Endodermal cell (in vitro differentiated cells): ENCODE measurements at places on chromosomes 3 and 15. TPM values are rescaled to one million over a fixed set of nuclear protein-coding genes. Genes with fewer than 3 reads are reported as not detected.

DNA sequence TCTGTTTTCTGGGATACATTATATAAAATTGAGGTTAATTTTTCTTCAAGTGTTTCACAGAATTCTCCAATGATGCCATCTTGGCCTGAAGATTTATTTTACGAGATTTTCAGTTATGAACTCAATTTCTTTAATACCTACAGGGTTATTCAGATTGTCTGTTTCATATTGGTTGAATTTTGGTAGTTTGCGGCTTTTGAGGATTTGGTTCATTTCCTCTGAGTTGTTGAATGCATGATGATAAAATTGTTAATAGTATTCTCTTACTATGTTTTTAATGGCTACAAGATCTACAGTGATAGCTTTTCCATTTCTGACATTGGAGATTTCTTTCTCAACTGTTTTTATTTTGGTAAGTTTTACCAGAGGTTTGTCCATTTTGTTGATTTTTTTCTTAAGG, 63.9 kb upstream of the PTPRG start:
- DNase-seq: no peak

Gene C3orf22
- total RNA-seq: not detected in 3 replicates

- DNase-seq: peak; percentile 49
Measured at GRCh38 chr3:108124337-108125152, 33.7 kb upstream of the CD47 start.

Gene FAM98B
- 54.3 and 60.6 TPM in 2 replicates for total RNA-seq

Gene PLA2G4E
- total RNA-seq: not detected in 2 replicates

- DNase-seq: no peak
Measured at GRCh38 chr15:64287953-64288352, 68.0 kb downstream of the CSNK1G1 start.

GRCh38 chr3:189557824-189558223, 73.4 kb upstream of the TP63 start:
- no peak for DNase-seq

- DNase-seq: no peak
Measured at GRCh38 chr3:123302961-123303360, 101.2 kb downstream of the SEC22A start.

- no peak for DNase-seq
Measured at GRCh38 chr15:34122771-34123183, 20.9 kb downstream of the PGBD4 start.

Gene MRPL3
- total RNA-seq: 64.7 to 110 TPM (median 105 TPM) in 3 replicates

GRCh38 chr15:100383302-100384107, 41.7 kb upstream of the ADAMTS17 start:
- peak; percentile 80 for DNase-seq

Gene FRMD4B
- total RNA-seq: 2.2 and 2.6 TPM in 2 replicates

Gene MYZAP
- total RNA-seq: 0.20 and 0.33 TPM in 2 replicates

- no peak for DNase-seq
Measured at GRCh38 chr15:95840004-95840403, 490.5 kb upstream of the NR2F2 start.

DNA sequence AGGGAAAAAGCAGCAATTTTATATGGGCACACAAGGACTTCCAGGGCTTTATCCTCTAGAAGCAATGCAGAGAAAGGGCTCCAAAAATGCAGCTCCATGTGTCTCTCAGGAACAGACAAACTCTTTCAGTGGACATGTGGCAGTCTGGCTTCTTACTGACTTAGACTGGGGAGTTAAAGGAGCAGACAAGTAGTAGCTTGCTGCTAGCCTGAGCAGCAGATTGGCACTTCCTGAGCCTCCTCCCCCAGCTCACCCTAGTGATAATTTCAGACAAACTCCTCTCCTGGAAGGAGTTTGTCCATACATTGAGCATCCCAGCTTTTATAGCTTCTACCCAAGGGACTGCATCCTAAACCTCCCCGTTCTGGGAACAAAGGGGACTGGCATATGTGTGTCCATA, 101.7 kb upstream of the MANF start:
- no peak for DNase-seq

Gene EPB42
- total RNA-seq: not detected in 2 replicates

DNA sequence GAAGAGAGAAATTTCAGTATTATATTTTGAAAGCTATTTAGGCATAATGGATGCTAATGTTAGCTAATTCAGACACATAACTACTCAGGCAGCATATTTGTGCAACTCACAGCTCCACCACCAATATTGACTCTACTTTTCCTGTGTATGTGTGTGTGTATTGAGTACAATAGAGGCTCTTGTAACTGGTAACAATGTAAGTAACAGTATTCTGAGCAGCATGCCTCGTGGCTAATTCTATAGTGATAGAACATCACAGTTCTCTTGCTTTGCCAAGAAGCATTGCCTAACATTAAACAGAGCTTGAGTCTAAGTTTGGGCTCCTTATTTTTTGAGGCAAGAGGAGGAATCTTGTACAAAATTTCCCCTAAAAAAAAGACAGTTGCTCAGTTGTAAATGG, 98.6 kb upstream of the ARHGEF26 start:
- no peak for DNase-seq

- no peak for DNase-seq
Measured at GRCh38 chr3:173920386-173920785, 522.8 kb downstream of the NLGN1 start.

DNA sequence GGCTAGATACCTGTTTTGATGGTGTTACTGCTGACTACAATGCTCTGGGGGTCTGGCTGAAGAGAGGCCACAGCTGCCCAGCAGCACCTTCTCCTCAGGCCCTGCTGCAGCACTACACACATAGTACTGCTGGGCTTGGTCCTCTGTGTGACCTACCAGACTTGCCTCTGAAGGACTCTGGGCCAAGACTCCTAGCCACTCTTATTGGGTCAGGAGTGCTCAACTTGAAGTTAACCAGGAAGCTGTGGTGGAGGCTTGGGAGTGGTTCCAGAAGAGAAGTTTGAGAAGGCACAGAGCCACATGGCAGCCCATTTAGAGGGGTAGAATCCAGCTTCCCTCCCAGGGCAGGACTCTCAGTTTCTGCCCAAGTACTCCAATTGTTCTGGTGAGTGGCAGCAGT, 16.6 kb downstream of the ELP6 start:
- no peak for DNase-seq

DNA sequence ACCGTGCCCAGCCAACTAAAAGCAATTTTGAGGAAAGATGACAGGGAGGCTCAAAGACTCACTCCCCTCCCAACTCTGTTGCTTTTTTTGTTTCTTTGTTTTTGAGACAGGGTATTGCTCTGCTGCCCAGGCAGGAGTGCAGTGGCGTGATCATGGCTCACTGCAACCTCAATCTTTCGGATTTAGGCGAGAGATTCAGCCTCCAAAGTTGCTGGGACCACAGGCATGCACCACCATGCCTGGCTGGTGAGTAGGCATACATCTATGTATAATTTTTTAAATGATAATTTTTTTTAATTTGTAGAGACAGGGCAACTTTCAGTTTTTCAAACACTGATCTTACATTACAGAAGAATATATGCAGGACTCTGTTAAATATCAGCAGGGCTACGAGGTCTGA, 15.8 kb upstream of the THUMPD3 start:
- DNase-seq: no peak

Gene LSAMP
- total RNA-seq: 4.4 and 6.4 TPM in 2 replicates

- peak; percentile 76 for DNase-seq
Measured at GRCh38 chr3:10697918-10698317, 118.1 kb upstream of the SLC6A11 start.

GRCh38 chr3:197371591-197372046, 73.2 kb upstream of the DLG1 start:
- DNase-seq: no peak

DNA sequence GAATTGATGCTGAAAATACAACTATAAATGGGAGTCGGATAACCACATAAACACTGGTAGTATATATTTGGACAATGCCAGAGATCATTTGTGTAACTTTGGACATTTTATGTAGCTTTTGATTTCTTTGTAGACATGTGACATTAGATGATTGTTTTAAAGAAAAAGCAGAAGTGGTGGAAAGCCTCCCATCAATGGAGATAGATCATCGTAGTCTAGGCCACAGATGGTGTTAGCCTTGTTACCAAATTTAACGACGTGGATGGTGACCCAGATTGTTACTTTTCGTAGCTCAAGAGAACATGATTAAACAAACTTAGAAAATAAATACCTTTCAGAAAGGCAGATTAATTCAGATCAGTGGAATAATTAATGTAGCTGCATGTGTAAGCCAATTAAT, 8.8 kb downstream of the CACNA1D start:
- no peak for DNase-seq

DNA sequence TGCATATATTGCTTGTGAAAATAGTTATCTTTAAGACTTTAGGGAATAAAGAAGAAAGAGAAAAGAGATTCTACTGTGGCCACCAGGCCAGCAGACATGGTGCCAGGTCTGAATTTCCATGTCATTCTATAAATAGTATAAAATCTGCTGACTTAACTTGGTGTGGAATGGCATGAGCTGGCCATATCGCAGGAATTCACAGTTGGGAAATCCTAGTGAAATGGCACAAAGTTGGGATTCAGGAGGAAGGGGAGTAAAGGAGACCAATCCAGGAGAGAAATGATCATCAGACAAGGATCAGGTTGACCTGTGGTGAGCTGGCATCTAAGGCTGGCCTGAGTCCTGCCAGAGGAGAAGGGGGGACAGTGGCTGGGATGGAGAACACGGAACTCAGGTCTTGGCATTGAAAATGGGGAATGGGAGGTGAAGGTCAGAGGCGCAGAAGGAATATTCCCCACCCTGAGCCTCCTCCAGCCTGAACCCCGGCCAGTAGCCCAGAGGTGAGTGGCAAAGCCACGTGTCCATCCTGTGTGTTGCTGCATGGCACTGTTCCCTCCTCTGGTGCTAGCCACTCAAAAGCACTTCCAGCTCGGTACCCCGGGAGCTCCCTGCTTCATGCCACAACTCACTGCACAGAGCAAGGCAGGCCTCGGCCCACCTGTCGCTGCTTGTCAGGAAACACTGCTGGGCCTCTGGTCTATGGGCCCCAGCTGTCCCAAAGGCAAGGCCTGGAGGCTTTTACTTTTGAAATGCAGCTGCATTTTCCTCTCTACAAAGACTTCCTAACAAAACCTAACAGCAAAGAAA, 51.4 kb downstream of the SSUH2 start:
- DNase-seq: no peak

DNA sequence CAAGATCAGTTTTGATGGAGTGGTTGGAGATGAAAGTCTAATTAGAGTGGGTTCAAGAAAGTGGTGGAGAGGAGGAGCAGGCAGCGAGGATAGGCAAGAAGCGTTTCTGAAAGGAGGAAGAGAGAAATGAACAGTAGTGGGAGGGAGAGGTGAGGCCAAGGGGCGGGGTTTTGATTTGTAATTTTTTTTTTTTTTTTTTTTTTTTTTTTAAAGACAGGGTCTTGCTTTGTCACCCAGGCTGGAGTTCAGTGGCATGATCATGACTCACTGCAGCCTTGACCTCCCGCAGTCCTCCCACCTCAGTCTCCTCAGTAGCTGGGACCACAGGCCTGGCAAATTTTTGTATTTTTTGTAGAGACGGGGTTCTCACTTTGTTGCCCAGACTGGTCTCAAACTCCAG, 36.6 kb downstream of the MRAS start:
- DNase-seq: no peak

Gene RLBP1
- total RNA-seq: not detected in 3 replicates

Gene CA12
- 1.2 to 4.3 TPM (median 1.8 TPM) in 3 replicates for total RNA-seq

DNA sequence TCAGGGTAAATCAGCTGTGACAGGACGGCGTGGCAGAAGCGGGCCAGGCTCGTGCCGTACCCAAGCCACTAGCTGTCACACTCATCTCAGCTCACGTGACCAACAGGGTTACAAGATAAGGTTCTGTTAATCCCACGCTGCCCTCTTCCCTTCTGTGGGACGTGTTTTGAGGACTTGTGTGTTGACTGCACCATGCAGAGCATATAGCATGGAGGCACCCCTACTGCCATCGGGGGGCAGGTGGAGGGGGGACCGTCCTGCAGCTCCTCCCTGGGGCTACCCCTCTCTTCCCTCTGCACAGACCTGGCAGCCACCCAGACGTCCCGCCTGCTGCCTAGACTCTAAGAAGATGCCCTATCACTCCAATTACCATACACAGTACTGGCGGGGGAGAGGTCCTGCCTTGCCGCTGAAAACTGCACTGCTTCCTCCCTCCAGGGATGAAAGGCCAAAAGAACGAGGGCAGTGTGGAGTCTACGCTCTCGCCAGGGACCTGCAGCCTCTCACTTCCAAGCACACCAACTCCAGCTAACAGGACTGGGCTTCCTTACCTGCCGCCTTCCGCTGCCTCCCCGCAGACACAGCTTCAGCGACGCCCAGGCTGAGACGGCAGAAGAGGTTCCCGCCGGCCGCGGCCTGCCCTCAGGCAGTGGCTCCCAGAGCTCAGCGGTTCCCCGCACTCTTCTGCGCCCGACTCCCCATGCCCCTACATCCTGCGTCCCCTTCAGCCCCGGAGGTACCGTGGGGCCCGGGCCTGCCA, at the start of gene TNK2:
Gene TNK2, minus strand, starts transcription at position 618 of the 760 bp plus-strand sequence. CDS start 19,963 bp downstream, outside the sequence.
- peak; percentile 83 for DNase-seq

DNA sequence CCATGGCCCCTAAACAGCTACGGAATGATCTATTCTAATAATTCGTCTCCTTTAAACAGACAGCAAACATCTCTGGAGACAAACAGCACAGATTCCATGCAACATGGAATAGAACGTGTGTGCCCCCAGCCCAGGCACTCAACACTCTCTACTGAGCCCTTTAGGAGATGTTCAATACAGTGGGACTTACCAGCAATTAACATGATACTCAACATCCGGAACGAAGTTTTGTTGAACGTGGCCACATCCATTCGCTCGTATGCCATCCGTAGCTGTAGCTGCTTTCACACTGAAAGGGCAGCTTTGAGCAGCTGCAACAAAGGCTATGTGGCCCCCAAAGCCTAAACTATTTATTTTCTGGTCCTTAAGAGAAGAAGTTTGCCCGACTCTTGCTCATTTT, 3.5 kb downstream of the ADAMTS17 start:
- DNase-seq: no peak

Gene NPAP1
- 0.14 and 0.29 TPM in 2 replicates for total RNA-seq

Gene CEP63
- total RNA-seq: 26.0 to 33.0 TPM (median 32.9 TPM) in 3 replicates

Gene NAALADL2
- 1.8 TPM in 2 replicates for total RNA-seq

DNA sequence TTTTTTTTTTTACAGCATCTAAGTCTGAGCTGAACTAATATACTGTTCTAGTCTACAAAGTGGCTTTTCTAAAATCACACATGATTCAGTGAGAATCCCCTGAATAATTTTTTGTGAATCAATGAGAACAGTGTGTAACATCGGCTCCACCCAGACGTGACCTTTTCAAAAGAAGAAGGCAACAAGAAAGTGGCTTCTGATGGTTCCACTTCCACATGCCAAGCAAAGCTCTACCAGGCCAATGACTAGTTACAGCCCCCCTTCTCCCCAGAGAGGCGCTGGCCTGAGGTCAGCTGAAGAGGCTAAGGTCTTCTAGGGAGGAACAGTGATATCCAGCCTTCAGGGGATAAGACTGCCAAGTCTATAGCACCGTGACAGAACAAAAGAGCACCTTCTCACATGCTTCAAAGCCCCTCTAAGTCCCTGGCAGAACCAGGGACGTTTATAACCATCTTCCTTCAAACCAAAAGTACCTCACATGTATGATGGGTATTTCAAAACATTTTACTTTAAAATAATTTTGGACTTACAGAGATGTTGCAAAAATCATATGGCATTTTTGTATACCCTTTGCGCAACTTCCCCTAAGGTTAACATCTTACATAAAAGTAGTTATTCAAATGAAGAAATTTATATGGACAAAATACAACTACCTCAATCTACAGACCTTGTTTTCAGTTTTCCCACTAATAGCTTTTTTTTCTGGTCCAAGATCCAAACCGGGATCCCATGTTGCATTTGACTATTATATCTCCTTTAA, 177.9 kb downstream of the OSBPL10 start:
- no peak for DNase-seq

- no peak for DNase-seq
Measured at GRCh38 chr3:52783211-52783555, 5.8 kb downstream of the ITIH1 start.

- DNase-seq: no peak
Measured at GRCh38 chr15:50066202-50066601, 52.8 kb downstream of the ATP8B4 start.

GRCh38 chr15:82856397-82857170, 47.2 kb downstream of the WHAMM start:
- DNase-seq: no peak
